ENCODE measurements at places on chromosomes 7 and 10.
A peak's percentile ranks its signal among the peaks of the same experiment; 100 is the strongest.

- DNase-seq, result no peak
These were observed 59.4 kb downstream of the CALCR start for GRCh38 chr7:93515144-93515543.

GRCh38 chr7:12320987-12321647, 82.5 kb downstream of the VWDE start:
- DNase-seq, result no peak

DNA sequence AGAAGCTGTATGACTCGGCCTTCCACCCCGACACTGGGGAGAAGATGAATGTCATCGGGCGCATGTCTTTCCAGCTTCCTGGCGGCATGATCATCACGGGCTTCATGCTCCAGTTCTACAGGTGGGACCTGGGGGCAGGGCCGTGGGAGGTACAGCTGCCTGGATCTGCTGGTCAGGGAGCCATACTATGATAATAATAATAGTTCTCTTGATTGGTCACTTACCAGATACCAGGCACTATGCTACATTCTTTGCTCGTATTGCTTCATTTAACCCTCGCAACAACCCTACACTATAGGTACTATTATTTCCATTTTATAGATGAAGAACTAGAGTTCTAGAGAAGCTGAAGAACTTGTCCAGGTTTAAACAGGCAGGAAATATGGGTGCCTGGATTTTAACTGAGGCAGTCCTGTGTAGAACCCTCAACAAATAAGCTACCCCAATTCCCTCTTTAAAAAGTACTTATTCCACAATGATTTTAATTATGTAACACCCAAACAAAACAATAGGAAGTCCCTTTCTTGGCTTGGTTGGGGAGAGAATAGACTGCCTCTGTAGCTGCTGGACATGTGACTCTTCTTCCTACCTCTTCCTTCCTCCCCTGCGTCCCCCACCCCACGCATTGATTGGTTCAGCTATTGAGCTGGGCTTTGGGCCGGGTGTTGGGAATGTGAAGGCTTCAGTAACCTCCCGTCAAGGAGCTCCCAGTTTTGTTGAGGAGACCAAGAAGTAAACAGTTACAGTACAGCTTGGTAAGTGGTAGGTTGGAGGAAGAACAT, 12.8 kb downstream of the SFXN2 start:
- DNase-seq, result no peak

DNA sequence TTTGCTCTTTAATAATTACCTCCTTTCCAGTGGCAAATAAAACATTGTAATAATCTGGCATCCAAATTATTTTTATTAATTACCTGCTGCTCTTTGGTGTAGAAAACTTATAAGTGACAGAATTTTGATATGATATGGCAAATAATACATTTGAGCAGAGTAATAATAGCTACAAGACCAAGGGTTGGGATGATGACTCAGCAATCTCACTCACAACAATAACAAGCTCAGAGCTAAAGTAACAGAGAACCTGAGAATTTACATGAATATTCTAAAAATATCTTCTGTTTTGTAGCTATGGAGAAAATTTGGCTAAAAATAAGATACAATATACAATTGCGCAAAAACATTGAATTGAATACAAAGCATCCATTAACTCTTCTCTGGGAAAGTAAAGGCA, 480.8 kb upstream of the COBL start:
- DNase-seq, result no peak

DNA sequence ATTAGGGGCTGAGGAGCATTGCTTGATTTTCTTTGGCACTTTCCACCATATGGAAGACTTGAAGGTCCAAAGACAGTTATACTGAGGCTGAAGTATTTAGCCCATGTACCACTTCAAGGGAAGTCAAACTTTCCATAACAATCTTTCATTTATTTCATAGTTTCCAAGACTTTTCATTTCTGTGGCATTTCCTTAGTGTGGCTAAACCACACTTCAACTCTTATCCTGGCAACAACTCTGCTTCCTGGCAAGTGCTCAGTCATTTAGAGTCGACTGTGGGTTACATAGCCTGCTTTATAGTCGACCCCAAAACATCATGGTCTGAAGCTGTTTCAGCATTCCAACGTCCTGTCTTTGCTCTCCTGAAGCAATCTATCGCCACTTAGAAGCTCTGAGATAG, 343.0 kb upstream of the SEMA3D start:
- no peak for DNase-seq

DNA sequence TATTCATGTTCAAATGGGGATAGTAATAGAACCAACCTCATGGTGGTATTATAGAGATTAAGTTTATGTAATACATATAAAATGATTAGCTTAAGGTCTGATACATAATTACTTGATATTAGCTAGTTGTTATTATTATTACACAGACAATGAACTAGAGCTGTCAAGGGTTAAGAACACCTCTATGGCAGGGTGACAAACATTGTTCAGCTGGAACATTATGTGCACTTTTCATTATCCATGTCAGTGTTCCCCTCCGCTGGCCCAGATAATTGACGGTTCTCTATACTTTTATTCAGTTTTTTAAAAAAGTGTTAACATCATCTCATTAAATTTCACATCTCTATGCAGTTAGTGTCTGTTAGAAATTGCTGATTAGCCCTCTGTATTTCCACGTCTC, 142.1 kb downstream of the CDK14 start:
- DNase-seq, result peak; percentile 13

- DNase-seq, result no peak
These were observed 29.6 kb upstream of the SUN1 start for GRCh38 chr7:802500-803242.

DNA sequence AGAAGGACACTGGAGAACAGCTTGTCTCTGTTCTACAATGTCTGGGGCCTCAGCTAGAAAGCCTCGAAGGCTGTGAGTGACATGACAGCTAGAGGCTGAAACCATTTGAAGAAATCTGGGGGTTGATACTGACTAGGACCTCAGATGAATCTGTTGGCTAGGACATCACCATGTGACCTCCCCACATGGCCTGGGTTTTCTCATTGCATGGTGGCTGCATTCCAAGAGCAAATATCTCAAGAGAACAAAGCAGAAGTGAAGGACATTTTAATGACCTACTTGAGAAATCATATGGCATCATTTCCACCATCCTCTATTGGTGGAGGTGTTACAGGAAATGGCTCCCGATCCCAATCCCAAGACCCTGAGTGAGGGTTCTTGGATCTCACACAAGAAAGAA, 450.6 kb upstream of the AUTS2 start:
- no peak for DNase-seq

GRCh38 chr10:21707498-21707897, 173.5 kb downstream of the MLLT10 start:
- DNase-seq, result no peak

- DNase-seq, result no peak
These were observed 560.2 kb downstream of the KCNMA1 start for GRCh38 chr10:77077316-77077945.
